Hematopoietic multipotent progenitor cell treated with erythropoietin and hydrocortisone succinate and interleukin-3 and kit ligand, for 17 days (in vitro differentiated cells): ENCODE measurements at places on chromosomes 1 and 21.

DNA sequence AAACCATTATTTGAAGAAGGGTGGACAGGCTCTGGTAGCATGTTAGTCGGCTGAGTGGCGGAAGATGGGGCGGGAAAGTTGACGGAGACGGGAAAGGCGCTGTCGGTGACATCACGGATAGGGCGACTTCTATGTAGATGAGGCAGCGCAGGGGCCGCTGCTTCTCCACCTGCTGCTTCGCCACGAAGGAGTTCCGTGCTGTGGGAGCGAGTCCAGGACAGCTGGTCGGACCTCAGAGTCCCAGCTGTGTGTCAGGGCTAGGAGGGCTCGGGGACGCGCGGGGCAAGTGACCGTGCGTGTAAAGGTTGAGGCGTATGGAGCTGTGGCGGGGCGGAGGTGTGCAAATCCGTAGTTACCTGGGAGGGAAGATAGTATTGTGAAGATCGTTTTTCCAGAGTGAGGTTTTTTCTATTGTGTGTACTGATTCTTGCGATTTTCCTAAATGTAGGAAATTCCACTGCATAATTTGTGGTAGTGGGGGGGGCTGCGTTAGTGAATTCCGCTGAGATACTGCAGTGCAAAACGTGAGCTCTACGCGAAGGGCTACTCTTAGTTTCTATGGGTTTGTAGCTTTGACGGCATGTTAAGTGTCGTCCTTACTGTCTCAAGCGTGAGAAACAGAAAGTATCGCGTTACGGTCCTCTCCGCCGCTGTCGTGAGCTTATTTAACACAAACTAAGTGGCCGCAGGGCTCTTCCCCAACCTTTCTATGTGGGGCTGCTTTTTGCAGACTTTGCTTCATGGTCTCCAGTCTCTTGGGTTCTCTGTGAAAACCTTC lies 111.2 kb upstream of the NBPF11 start:
- DNase-seq: peak; percentile 12

GRCh38 chr1:30911059-30911954 lies 2.7 kb upstream of the SDC3 start:
- peak; percentile 61 for DNase-seq

DNA sequence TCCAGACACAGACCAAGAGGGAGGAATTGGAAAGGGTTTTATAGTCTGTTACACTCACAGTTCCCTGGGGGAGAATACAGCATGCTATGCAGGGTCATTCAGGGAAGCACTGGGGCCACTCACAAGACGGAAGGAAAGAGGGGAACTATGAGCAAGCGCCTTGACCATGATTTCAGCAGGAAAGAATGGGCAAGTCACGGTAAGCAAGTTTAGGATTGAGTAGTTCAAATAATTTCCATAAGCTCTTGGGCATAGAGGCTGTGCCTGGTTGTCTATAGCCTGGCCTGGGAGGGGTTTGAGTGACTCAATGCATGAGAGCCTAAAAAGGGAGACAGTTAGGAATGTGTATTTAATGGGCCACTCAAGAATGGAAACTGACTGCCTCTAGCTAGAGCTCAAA lies 176.7 kb downstream of the TTLL7 start:
- DNase-seq: no peak

DNA sequence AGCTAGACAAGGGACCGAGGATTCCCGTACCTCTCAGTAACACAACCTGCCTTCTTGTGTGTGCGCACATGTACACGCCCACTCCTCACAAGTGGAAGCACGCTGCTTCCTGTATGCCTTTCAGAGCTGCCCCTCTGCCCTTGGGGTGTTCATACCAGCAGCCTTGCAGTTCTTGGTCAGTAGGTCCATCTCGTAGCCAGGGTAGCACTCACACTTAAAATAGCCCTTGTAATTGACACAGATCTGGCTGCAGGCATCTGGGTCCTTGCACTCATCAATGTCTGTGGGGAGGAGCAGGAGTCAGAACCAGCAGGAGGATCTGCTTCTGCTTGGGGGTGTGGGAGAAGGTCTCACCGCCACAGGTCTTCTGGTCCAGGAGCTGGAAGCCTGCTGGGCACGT lies 32.6 kb upstream of the MAGOH start:
- no peak for DNase-seq

DNA sequence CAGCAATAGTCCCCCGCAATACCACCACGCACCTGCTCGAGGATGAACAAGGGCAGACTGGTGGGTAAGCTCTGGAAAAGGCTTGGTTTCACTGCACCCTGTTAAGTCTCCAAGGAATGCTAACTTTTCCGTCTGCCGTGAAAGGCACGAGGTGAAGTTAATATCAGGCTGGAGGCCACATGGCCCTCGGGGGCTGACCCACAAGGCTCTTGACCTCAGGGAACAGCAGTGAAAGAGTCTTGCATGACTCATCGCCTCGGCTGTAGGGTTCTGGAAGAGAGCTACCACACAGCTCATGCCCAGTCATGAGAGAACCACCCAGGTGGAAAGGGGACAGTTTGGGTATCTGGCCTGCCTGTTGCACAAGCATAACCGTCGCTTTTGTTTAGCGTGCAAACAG lies 24.7 kb downstream of the SCCPDH start:
- no peak for DNase-seq

DNA sequence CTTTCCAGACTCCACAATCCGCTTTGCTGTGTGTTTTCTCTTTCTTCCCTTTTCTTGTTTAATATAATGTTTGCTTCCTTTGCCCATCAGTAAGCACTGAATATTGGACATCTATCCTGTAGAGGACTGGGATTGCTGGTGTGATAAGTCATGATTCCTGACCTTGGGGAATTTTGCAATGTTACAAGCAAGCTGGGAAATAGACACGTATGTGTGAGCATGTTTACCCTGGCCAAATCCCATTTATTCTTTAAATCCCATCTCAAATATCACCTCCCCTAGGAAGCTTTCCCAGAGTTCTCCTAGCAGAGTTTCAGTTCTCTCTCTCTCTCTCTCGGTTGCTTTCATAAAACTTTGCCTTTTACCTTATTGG lies 155.3 kb downstream of the ROR1 start:
- DNase-seq: no peak
